ENCODE measurements at places on chromosomes 5 and 9.

GRCh38 chr5:150653145-150653761 lies 7.8 kb upstream of the MYOZ3 start:
- no peak for DNase-seq

GRCh38 chr5:68041293-68041692 lies 174.3 kb upstream of the PIK3R1 start:
- DNase-seq = no peak

- DNase-seq = no peak
These were observed 20.8 kb downstream of the CKMT2 start for GRCh38 chr5:81253875-81254274.

DNA sequence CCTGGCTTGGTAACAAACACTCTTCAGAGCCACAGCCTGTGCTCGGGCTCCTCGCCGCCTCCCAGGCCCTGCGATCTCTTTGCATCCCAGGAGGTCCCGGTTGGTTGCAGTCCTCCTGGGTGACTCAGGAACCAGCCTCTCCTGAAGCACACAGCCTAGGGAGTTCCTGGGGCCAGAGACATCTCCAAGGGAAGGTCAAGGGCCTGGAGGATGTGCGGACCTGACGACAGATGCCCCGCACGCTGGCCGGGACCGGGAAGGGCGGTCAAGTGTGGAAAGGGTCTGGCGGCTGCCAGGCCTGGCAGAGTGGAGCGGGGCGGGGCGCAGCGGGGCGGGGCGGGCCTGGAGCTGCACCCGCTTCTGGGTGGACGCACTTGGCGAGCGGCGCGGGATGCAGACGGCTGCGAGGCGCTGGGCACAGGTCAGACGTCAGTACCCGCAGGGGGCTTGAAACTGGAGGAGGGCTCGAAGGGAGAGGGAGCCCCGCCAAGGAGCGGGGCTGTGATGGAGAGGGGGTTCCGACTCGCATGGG lies 45.0 kb upstream of the PRSS3 start:
- no peak for DNase-seq

DNA sequence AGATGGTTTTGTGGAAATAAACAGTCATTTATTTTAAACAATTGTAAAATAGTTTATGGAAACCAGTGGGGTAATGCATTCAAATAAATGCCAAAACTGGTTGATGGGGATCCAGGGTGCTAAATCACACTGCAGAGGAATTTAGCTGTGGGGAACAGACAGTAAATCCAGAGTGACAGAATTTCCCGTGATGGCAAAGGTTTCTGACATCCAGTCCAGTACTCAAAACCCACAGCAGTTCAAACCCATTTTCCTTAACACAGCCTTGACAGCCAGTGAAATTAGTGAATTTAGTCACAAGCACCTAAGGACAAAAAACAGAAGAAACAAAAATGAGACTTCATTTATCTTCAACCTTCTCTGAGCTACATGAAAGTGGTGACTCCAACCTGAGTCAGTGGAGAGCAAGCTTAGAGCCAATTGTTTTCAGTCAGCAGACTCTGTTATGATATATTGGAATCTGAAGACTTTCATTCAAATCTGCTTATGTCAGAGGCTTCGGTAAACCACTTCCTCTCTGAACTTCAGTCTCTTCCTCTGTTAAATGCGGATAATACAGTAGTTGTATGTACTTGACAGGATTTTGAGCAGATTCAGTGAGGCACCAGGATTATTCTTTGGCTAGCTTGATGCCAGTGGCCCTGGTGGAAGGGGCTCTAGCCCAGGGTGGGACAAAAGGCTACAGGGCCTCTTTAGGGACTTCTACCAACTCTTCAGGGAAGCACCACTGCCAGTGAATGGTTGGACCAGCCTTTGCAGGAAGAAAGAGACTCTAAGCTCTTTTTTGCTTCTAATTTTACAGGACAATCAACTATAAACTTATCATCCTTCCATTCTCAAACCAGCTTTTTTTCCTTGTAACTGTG lies 185.3 kb downstream of the MAPKAP1 start:
- no peak for DNase-seq
